ENCODE measurements at places on chromosomes 6 and 20.
A peak's percentile ranks its signal among the peaks of the same experiment; 100 is the strongest.

- DNase-seq, result no peak
Observed at GRCh38 chr6:84428300-84428907, 201.0 kb upstream of the CEP162 start.

DNA sequence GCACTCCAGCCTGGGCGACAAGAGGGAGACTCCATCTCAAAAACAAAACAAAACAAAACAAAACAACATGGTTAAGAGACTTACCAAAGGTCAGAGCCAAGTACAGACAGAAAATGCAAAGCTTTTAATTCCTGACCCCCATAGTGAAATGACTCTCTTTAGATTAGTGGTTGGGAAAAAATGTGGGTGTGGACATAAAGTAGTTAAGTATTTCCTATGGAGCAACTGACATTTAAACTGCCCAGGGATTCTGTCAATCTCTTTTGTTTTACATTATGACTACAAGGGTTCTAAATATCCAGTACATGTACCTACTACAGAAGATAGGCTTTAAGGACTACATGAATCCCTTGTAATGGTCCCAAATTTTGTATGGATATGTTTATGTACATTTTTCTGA, 75.1 kb downstream of the IRAK1BP1 start:
- no peak for DNase-seq

GRCh38 chr6:43457643-43458042, 2.3 kb upstream of the DLK2 start:
- no peak for DNase-seq

DNA sequence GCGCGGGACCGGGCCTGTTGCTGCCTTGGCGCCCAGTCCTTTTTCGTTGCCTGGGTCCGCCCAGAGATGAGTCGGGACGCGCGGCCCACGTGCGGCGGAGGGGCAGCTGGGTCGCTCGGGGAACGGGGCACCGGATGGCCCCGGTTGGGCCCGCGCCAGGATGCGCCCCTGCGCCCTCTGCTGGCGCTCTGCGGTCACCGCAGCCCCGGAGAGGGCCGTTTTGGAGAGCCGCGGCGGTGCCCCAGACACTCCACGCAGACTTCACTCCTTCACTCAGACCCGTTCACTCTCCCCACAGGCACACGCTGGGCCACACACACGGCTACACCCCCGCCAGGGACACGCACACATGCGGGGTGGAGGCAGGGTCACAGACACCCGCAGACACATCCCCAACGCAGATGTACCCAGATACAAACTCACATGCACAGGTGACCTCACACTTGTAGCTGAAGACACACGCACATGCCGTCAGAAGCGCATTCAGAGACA, 38.8 kb downstream of the SRC start:
- DNase-seq, result peak; percentile 51

DNA sequence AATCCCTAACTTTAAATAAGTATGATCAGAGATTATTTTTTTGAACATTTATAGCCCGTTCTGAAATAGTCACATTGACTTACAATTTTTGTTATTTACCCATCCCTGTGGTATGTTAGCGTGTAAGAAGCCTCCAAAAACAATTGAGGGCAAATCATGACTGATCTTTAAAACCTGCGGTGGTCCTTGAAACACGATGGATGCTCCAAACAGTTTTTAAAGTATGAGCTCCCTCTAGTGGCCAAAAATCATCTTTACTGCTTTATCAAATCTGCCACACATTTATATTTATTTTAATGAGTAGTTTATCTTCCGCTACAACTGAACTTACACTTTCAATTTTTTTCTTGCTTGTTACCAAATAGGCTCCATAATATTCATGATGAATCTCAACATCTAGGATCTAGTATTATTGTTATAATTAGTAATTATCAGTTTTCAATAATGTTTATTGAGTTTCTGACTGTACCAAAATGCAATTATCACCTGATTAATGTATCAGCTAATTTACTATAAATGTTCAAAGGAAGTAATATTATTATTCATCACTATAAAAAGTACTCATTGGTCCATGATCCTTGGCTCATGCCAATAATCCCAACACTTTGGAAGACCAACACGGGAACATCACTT, 52.2 kb downstream of the MARCKS start:
- no peak for DNase-seq

GRCh38 chr6:151482290-151482689, 11.5 kb upstream of the CCDC170 start:
- DNase-seq, result no peak

- DNase-seq, result no peak
Observed at GRCh38 chr6:139129284-139129683, 5.6 kb upstream of the HECA start.

DNA sequence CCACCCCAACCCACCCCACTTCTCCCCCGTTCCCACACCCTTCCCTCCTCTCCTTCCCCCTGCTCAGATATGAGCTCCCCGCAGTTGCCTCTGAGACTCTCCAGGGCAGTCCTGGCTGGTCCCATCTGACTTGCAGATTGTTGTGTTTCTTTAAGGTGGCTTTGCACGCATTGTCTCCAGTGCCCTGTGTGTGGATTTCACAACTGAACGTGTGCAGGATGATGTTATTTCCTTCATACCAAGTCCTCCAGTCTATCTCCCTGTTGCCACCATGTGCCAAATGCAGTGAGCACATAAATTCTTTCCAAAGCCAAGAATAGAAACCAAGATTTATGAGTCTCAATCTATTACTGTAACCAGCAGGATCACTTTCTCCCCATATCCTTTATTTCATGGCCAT, 79.1 kb downstream of the TMEM242 start:
- DNase-seq, result no peak

DNA sequence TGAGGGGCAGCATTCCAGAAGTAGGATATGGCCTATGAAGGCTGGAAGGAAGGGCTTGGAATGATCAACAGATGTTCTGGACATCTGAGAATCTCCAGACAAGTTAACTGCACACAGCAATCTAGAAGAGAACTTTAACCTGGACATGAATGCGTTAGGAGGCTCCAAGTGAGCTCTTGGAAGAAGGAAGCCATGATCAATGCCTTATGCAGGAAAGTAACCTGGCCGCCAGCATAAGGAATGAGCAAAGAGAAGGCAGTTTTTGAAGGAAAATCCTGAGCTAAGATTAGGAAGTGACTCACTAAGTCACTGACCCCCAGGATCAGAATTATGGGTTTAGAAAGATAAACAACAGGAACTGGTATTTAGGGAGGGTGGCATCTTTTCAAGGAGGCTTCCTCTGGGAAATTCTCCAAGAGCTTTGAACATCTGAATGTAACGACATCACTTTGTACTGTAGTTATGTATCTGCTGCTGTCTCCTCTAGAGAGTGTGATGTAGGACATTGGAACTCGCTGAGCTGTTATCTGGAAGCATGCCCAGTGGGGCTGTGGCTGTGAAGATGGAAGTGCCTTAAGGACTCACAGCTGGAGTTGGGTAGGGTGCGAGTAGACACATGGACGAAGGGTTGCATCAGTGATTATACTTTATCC, 236.8 kb downstream of the PACRG start:
- no peak for DNase-seq

DNA sequence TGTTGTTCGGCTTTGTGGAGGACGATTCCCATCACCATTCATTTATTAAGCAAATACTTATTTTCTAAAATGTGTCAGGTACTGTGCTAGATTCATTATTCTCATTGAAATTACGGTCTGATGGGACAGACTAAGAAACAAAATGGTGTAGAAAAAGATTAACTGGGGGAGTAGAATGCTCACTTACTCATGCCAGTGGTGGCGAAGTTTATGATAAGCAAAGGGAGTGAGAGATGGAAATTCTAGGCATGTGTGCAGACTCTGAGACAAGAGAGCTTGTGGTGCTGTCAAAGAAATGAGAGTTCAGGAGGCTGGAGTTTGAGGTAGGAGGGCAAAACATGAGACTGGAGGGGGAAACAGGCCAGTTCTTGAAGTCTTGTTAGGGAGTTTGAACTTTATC, 896 bp downstream of the RPP21 start:
- no peak for DNase-seq

DNA sequence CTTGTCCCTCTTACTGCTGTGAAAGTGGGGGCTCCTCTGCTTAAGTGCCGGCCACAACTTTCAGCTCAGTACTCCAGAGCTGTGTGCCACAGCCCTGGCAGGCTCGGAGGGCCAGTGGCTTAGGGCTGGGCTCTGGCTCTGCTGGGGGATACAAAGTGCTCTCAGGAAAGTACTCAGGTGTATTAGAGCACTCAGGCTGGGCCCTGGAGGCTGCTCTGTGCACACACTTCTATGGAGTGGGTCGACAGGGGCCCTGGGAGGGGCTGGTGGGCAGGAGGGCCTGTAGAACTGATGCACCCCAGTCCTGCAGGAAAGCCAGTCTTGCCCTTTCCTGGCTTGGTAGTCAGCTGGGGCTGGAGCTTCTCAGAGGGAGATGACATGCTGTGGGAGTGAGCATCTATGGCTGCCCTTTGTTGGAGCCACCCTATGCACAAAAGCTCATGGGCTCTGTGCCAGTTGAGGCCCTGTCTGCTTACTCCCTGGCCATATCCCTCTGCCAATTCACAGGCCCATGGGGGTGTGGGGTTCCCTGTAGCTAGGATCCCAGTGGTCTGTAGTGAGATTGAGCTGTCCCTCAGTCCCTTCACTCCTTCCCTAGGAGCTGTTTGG, 22.0 kb downstream of the CENPW start:
- no peak for DNase-seq

GRCh38 chr6:313917-314316, 21.6 kb downstream of the DUSP22 start:
- no peak for DNase-seq

GRCh38 chr20:46222521-46223007, 85.7 kb downstream of the CDH22 start:
- DNase-seq, result no peak

DNA sequence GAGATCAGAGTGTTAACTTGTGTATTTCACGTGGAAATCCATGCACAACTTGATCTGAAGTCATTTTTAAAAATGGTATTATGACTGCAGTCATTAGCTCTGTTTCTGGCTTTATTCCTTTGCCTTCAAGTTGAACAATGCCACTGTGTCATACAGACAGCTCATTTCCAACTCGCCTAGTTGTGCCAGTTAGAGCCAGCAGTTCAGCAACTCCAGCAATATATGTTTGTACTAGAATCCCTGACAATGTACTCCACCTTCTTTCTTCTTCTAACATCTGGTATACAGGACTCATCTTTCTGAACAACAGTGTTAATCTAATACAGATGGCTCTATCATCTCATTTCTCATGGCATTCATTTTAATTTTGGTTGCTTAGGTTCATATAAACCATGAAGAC, 418.3 kb upstream of the POU3F2 start:
- DNase-seq, result no peak

- no peak for DNase-seq
Observed at GRCh38 chr6:112432853-112433252, 85.7 kb downstream of the RFPL4B start.

- DNase-seq, result no peak
Observed at GRCh38 chr6:70839286-70840266, 117.3 kb downstream of the B3GAT2 start.

- DNase-seq, result no peak
Observed at GRCh38 chr6:132598473-132598872, 8.9 kb upstream of the TAAR5 start.

DNA sequence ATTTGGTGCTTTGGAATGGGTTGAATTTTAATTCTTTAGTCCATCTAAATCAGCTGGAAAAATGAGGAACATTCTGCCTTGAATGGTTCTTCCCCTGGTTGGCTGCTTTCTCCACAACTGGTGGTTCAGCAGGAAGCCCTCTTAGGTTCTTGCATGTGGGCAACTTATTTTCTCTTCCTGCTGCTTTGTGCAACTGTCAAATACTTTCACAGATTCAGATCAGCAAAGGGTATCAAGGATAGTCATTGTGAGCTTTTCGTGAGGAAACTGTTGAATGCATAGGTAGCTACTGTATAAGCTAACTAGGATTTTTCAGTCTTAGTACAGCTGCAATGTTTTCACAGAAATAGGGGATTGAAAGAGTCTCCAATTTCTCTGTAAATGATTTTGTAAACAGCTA, 72.9 kb upstream of the MRAP2 start:
- DNase-seq, result no peak

DNA sequence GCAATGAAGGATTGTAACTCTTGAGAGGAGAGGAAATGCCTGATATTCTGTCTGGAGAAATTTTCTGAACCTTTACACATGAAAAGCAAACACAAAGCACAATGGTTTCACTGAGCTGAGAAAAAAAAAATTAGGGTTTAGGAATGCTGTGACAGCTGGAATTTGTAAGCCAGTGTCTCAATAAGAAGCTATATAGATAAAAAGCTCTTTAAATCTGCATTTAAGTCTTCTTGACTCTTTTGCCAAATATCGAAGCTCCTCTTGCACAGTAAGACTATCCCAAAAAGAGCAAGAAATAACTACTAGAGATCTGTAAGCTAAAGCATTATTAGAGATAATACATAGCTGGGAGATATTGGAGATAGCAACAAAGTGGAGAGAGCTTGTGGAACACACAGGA, 1334.0 kb upstream of the CITED2 start:
- DNase-seq, result no peak

GRCh38 chr20:47319517-47320252, 36.8 kb downstream of the ZMYND8 start:
- no peak for DNase-seq

DNA sequence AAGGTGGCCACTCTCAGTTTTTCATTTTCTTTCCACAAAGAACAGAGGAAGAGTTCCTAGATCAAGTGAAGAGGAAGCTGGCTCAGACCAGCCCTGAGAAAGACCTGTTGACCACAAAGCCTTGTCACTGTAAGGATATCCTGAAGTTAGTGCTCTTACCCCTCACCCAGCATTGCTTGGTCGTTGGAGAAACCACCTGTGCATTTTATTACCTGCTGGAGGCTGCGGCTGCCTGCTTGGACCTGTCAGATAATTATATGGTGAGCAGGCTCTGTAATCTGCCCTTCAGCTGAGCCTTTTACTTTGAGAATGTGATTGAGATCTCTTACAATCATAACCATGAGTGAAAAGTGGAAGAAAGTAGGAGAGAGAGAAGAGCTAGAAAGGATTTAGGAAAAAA, 21.9 kb downstream of the TREML1 start:
- DNase-seq, result no peak

DNA sequence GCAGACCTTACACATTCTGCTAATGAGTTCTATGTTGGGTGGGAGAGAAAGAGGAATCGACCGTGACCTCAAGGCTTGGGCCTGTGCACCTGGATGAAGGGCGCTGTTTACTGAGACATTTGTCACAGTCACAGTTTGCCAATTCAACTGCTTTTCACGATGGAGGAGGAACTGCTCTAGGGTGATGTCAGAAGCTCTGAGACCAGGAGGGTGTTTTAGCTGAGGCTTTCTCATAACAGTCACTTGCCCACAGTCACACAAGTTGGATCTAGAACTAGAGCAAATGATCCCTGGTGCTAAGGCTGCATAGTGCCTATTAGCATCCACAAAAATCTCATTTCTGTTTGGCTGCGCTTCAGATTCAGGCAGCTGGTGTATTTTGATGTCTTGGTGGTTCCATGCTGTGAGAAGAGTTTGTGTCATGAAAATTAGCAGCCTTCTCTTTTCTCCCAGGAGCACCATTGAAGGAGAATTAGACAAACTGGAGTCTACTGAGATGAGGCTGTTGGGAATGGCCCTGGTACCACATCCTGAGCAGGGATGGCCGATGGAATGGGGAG, 83.3 kb upstream of the TGM3 start:
- DNase-seq, result no peak

Data from omental fat pad (tissue), 4 donors.